Lung (tissue), 17 donors: ENCODE measurements at places on chromosomes 4 and X. TPM values are rescaled to one million over a fixed set of nuclear protein-coding genes. Genes with fewer than 3 reads are reported as not detected.

DNA sequence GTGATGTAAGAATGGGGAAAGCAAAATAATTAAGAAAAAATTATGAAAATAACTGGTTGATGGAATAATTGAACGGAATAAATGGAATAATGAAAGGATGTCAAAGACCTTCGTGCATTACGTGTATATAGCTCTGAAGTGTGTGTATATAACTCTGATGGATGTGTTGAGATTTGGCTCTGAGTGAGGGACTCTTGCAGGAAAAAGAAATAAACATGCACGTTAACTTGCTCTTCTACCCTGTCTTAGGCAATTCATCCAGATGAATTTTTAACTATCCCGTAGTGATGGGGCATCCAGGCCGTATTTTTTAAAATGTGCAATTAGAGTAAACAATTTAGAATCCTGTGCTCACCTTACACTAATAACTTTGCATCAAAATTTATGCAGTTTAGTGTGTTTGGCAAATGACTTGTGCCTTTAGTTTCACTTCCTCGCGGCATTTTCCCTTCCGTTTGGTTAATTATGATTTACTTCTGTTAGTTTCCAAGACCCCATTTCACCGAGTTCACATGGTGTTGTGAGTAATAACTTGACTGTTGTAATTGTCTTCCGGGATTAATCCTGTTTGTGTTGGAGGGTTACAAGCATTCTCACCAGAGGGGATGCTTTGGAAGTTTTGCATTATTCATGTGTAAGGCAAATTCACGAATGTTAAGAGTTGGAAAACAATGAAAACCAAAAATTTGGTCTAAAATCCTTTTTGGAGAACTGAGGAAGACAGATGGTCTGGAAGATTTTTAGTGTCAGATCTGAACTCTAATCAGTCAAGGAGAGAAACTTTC lies 256.5 kb upstream of the FAT1 start:
- DNase-seq: no peak

Gene SEC24B
- polyA plus RNA-seq: 12.6 TPM

GRCh38 chr4:168769416-168769815 lies 240.6 kb downstream of the CBR4 start:
- DNase-seq: no peak

Gene SULT1E1
- 0.39 TPM for polyA plus RNA-seq

Gene ZBTB33
- 5.3 TPM for polyA plus RNA-seq

GRCh38 chrX:53320543-53321229 lies 39.3 kb upstream of the IQSEC2 start:
- DNase-seq: no peak

Gene CXorf65
- polyA plus RNA-seq: 0.95 TPM

DNA sequence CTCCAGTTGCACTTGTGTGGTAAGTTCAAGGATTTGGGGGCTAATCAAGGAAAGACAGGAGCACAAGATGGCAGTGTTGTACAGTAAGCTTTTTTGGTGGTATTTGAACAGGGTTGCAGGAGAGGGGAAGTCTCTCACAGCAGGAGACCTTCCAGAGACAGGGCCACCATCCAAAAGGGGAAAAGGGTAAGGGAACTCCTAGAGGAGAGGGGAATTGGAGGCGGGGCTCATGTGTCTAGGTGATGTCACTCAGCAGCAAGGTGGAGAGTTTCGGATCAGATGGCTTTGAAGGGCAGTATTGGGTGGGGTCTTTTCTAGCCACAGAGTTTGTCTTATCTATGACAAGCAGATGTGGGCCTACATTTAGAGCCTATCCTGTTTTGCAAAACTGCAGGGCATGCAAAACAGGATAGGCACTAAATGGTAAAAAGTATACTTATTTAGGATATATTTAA lies 13.4 kb upstream of the RNF175 start:
- DNase-seq: no peak

GRCh38 chr4:74316397-74316796 lies 8.1 kb downstream of the EPGN start:
- no peak for DNase-seq
